ENCODE measurements at places on chromosomes 4 and X.
A peak's percentile ranks its signal among the peaks of the same experiment; 100 is the strongest.

DNA sequence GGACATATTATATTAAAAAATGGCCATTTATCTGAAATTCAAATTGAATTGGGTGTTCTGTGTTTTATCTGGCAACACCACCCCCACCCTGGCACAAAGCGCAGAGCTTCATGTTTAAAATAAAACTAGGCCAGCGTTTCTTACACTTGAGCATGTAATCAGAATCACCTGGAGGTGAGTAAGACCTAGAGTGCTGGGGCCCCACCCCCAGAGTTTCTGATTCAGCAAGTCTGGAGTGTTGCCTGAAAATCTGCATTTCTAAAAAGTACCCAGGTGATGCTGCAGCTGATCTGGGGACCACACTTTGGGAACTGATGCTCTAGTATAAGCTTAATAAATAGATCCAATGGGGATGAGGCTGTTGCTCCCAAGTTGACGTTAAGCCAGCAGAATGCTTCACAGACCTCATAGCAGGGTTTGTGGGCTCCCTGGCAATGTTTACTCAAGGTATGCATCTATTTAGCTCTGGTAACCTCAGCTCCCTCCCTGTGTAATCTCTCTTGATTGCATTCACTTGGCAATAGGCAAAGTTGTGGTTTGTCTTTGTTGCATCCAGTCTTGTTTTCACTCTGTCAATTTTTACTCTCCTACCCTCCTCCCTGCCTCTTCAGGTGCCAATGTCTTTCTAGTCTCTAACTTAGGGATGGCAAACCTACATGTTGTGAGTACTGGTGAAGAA, 99.8 kb upstream of the TEX13D start:
- no peak for DNase-seq

GRCh38 chrX:31092970-31093638, 21.3 kb upstream of the FTHL17 start:
- no peak for DNase-seq

- DNase-seq: peak; percentile 68
Measured at GRCh38 chr4:84578540-84579402, 4.2 kb upstream of the CDS1 start.

DNA sequence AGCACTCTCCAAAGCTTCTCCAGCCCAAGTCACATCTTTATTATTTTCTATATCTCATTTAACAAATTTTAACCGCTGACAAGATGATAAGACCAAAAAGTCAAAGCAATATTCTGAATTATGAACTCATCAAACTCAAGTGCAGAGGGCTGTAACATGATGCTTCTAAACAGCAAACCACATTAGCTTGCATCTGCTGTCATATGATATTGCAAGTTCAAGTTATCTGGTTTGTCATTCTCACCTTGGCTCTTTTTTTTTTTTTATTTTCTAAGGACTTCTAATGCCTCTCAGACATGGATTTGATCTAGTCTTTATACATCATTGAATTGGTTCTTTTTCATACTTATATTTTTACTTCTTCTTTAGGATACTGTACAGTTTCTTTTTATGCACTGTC, 93.4 kb downstream of the SLC10A7 start:
- DNase-seq: peak; percentile 17

GRCh38 chrX:65744965-65745364, 77.5 kb downstream of the MSN start:
- peak; percentile 35 for DNase-seq

DNA sequence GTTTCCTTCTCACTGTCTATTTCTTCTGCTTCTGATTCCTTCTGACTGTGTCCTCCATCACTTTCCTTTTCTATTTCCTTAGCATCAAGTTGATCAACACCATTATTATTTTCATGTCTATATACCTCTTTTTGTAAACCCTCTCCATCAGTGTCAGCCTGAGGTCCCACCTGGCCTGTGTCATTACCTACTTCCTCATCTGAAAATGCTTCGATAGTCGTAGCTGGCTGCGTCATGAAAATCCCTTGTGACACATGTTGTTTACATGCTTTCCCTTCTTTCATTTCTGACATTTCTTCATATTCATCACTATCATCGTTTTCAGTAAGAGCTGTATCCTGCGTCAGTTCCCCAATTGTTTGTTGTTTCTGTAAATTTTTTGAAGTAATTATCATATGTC, 39.6 kb downstream of the RPGR start:
- DNase-seq: no peak

GRCh38 chr4:10245751-10246150, 129.2 kb upstream of the WDR1 start:
- no peak for DNase-seq

GRCh38 chr4:165016971-165017370, 14.8 kb upstream of the TRIM60 start:
- DNase-seq: peak; percentile 13

- no peak for DNase-seq
Measured at GRCh38 chrX:40303256-40304077, 205.7 kb upstream of the BCOR start.

DNA sequence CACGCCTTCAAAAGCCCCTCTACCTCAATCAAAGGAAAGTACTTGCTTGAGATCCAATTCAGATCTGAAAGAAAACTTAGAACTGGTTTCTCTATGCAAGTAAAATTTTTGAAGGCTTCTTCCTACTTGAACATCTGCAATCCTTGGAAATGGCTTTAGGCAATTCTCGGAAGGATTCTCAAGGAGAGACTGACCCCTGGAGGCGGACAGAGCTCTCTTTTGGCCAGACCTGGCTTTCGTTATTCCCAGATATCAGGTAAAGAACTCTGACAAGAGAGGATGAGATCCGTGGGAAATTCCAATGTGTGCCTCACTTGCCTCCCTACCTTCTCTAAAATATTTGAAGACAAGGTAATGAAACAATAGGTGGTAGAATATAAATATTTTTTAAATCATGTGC, 670.3 kb upstream of the FAM241A start:
- DNase-seq: peak; percentile 66

GRCh38 chr4:99352602-99353537, at the start of gene ADH1C:
ADH1C (minus strand) TSS chr4:99352746; CDS start chr4:99352675, 71 bp downstream.
- DNase-seq: peak; percentile 46

DNA sequence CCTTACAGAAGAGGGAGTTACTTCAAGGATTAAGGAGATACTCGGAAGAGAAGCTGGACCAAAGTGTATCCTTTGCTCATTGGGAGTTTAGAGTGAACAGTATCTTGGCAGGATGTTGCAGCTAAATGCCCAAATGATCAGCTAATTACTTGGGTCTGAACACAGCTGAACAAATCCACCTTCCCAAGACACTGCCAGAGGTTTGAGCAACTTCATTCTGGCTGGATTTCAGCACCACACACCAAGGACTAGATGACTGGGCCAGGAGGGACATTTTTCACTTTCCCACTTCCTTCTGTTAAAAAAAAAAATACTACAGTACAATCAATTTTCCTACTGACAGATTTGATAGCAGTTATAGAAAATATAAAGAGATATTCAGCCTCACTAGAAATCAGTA, 324.6 kb downstream of the MID1IP1 start:
- DNase-seq: no peak

DNA sequence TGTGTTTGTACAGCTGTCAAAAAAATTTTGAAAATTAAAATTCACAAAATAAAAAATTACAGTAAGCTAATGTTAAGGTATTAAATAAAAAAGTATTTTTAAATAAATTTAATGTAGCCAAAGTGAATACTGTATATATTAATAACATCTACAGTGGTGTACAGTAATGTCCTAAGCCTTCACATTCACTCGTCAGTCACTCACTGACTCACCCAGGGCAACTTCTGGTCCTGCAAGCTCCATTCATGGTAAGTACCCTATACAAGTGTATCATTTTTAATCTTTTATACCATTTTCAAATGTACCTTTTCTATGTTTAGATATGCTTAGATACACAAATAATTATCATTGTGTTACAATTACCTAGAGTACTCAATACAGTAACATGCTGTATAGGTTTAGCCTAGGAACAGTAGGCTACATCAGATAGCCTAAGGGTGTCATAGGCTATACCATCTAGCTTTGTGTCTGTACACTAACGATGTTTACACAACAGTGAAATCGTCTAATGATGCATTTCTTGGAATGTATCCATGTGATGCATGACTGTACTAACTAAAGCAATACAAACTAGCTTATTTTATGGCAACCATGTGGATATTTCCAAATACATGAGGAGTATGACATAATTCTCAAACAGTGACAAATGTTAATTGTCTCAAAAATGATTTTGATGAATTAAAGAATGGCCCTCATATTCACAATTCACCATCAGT, 13.7 kb downstream of the DDX60 start:
- DNase-seq: peak; percentile 75

DNA sequence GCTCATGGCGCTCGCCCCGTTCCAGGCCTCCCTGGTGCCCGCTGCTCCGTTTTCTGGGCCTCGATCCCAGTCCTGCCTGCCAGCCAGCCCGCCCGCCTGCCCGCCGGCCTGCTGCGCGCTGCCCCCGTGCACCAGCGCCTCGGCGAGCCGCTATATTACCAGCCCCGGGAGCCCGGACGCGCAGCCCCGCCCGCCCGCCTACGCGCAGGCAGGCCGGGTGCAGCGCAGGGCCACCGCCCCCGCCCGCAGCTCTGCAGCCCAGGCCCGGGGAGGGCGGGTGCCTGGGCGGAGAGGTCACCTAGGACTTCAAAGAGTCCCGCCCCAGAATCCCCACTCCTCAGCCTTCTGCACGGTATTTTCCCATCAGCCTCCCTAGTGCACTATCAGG, at the start of gene MAOB:
Gene MAOB, minus strand, starts transcription at position 157 of the 388 bp plus-strand sequence. Its CDS starts 151 bp downstream, at position 6.
- peak; percentile 2 for DNase-seq

DNA sequence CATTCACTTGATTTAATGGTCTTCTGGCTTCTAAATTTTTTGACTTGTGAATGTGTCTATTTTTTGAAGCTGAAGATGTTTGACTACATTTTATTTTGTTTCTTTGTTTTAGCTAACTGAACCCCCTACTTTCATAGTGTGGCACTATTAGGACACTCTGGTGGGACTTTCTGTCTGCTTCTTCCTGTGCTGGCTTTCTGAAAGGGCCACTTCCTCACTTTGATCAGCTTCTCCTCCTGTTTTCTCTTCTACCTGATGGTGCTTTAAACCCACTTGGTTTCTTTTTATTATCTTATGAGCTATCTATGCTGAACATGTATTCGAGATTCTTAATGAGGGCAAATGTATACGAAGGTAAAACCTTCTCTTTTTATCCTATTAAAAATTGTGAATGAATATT, 186.1 kb upstream of the CASK start:
- DNase-seq: no peak

- no peak for DNase-seq
Measured at GRCh38 chr4:21678711-21679110, 269.9 kb downstream of the KCNIP4 start.

DNA sequence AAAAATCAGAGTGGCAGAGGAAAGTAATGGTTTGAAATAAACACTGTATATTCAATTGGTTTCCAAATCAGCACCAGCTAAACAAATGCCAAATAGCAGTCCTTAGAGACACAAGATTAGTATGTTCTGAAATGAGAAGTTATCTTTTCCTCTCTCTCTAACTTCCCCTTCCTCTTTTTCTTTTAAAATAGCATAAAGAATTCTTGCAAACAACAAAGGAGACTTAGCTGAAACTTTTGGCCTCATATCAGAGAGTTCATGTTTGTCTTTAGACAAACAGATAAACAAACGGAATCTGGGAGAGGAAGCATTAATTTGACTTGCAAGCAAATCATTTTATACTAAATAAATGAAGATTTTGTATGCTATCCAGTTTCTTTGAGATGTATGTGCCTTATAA, 399.0 kb downstream of the GBA3 start:
- no peak for DNase-seq

GRCh38 chrX:53441531-53442321, 7.6 kb upstream of the HSD17B10 start:
- DNase-seq: peak; percentile 66

- no peak for DNase-seq
Measured at GRCh38 chr4:110632506-110633357, 9.9 kb upstream of the PITX2 start.

GRCh38 chr4:124210746-124211145, 501.8 kb downstream of the ANKRD50 start:
- DNase-seq: no peak

- DNase-seq: no peak
Measured at GRCh38 chrX:49177338-49177833, 5.7 kb downstream of the PLP2 start.

GRCh38 chrX:39592776-39593175, 505.0 kb downstream of the BCOR start:
- DNase-seq: peak; percentile 26

Data from fibroblast of mammary gland (primary cell).